DMS153 (cell line): ENCODE measurements at places on chromosomes 3 and 15.
A peak's percentile ranks its signal among the peaks of the same experiment; 100 is the strongest.

- DNase-seq, result no peak
Measured at GRCh38 chr3:65778968-65779367, 259.8 kb downstream of the MAGI1 start.

- DNase-seq, result peak; percentile 56
Measured at GRCh38 chr15:66151809-66152208, 101.7 kb downstream of the MEGF11 start.

DNA sequence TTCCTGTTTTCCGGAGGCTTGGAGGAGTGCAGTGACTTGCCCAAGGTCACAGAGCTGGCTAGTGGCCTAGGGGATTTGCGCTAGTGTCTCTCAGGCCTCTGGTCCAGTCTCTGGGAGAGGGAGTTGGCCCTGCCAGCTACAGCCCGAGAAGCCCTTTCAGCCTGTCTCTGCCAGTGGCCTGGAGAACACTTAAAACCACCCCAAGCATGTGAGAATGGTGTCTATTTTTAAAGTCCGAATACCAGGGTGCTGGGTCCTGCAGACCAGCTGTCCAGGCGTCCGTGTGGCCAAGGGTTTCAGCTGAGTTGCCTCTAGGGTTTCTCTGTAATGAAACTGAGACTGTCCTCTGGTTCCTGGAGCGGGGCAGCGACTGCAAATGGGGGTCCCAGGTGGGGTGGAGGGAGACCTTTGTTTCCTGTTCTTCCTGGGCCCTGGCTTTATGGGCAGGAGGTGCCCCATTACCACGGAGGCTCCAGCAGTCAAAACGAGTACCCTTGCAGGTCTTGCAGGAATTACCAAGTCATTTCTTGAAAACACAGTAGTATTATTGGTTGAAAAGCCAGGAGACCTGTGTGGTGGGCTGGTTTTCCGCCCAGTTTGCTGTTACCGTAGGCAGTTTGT, 2.2 kb downstream of the CAND2 start:
- no peak for DNase-seq

GRCh38 chr3:183341545-183342288, 86.7 kb downstream of the MCF2L2 start:
- peak; percentile 76 for DNase-seq

- no peak for DNase-seq
Measured at GRCh38 chr15:40909662-40910630, 15.7 kb downstream of the VPS18 start.

DNA sequence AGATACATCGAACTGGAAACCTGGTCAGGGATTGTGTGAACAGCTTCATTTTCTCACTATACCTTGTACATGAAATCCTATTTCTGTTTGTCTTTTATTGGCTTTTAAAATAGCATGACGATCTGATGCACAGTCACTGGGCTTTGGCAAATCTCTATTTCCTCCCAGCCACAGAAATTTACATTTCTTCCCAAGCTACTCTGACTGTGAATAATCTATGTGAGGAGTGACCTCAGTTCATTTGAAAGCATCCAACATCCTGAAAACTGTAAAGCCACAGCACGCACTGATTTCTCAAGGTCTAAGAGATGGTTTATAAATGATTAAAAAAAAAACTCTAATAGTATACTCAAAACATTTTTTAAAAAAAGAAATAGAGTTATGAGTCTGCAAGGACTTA, 450.3 kb downstream of the IL5RA start:
- DNase-seq, result no peak

GRCh38 chr3:60424942-60425341, 826.3 kb downstream of the FHIT start:
- no peak for DNase-seq
